Progenitor cell of endocrine pancreas (in vitro differentiated cells): ENCODE measurements at places on chromosomes 7 and 10. TPM values are rescaled to one million over a fixed set of nuclear protein-coding genes. Genes with fewer than 3 reads are reported as not detected.
A peak's percentile ranks its signal among the peaks of the same experiment; 100 is the strongest.

The OR13A1 gene
- total RNA-seq, result 0.38 TPM in 2 replicates

DNA sequence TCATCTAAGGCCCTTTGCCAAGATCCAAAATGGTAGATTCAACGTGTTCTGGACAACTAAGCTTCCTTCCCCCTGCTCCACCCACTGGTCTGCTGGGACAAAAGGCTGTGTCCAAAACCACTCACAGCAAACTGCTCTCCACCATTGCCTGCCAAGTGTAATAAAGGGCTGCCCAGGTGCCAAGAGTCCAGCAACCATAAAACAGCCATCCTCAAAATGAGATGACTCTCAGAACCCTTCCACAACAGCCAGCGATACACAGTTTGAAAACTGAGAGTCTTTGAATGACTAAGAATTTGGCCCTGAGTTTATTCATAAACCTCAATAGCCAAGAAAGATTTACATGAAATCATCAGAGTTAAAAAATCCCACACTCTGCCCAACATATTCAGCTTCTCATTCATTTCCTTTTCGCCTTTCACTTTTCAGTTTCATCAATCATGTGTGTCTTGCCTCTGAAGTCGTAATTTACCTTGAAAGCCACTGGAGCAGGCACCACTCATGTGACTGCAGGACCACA lies 658.1 kb upstream of the MGMT start:
- H3K27ac ChIP-seq, result peak overlapping the region; percentile 9
- H3K4me1 ChIP-seq, result no peaks in the 10 kb centered on the region
- no peaks in the 10 kb centered on the region for H3K36me3 ChIP-seq

The NPVF gene
- total RNA-seq, result not detected in 2 replicates

DNA sequence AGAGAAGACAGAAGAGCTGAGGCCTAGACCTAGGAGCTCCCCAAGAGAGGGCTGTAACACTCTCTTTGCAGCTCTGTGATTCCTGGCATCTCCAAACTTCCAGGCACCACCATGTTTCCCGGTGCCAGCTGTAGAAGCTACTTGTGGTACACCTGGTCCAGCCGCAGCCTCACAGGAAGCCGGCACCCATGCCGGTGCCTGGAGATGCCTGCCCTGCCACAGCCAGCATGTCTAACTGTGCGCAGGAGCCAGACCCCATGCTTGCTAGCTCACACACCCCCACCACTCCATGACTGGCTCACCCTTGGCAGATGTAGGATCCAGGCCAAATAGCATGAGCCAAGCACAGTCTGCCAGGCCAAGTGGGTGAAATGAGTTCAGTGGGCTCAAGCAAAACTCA lies 211.7 kb upstream of the GNAI1 start:
- DNase-seq, result no peak
- H3K27me3 ChIP-seq, result no peaks in the 10 kb centered on the region
- no peaks in the 10 kb centered on the region for H3K4me1 ChIP-seq
- H3K36me3 ChIP-seq, result no peaks in the 10 kb centered on the region
- H3K4me3 ChIP-seq, result no peak overlapping the region

DNA sequence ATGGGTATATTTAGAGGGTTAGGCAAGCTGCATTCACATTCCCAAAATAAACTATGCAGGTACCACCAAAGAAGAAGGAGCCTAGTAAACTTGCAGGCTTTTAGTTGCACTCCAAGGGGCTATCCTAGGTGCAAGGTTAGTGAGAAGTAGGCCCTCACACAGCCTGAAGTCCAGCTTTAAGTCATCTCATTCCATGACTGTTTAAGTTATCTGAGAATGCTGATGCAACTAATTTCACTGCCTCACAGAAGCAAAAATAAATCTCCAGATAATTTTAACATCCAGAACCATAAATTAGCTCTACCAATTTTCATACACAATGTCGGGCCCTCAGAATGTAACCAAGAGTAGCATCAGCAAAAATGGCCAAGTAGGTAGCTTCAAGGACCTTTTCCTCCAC lies 34.3 kb upstream of the HHEX start:
- H3K36me3 ChIP-seq, result peaks cover 20% of the 10 kb centered on the region
- no peaks in the 10 kb centered on the region for H3K27me3 ChIP-seq
- DNase-seq, result no peak
- H3K27ac ChIP-seq, result no peak overlapping the region

The TTYH3 gene
- total RNA-seq, result 166 and 170 TPM in 2 replicates

The SGMS1 gene
- total RNA-seq, result 25.0 and 28.5 TPM in 2 replicates
